ENCODE measurements at places on chromosomes 1 and 21.
A peak's percentile ranks its signal among the peaks of the same experiment; 100 is the strongest.

- H3K4me3 ChIP-seq: no peak overlapping the region
- H3K27ac ChIP-seq: no peak overlapping the region
- H3K27me3 ChIP-seq: peaks cover 27% of the 10 kb centered on the region
- H3K4me1 ChIP-seq: peaks cover 7% of the 10 kb centered on the region
Observed at GRCh38 chr1:221667504-221667903, 74.4 kb downstream of the DUSP10 start.

GRCh38 chr1:43691871-43692815 lies 15.2 kb upstream of the ST3GAL3 start:
- no peak overlapping the region for H3K4me3 ChIP-seq
- H3K4me1 ChIP-seq: no peaks in the 10 kb centered on the region
- no peak for DNase-seq
- peaks cover 18% of the 10 kb centered on the region for H3K36me3 ChIP-seq
- H3K27ac ChIP-seq: no peak overlapping the region
- no peaks in the 10 kb centered on the region for H3K27me3 ChIP-seq

- no peak for DNase-seq
- peaks cover 1% of the 10 kb centered on the region for H3K4me1 ChIP-seq
- H3K36me3 ChIP-seq: no peaks in the 10 kb centered on the region
- no peaks in the 10 kb centered on the region for H3K27me3 ChIP-seq
Observed at GRCh38 chr1:41975121-41975520, 56.4 kb upstream of the HIVEP3 start.

GRCh38 chr1:206469411-206469932 lies 804 bp upstream of the IKBKE start:
- peak overlapping the region; percentile 90 for H3K4me3 ChIP-seq
- peak overlapping the region; percentile 93 for H3K27ac ChIP-seq
- H3K27me3 ChIP-seq: no peaks in the 10 kb centered on the region

DNA sequence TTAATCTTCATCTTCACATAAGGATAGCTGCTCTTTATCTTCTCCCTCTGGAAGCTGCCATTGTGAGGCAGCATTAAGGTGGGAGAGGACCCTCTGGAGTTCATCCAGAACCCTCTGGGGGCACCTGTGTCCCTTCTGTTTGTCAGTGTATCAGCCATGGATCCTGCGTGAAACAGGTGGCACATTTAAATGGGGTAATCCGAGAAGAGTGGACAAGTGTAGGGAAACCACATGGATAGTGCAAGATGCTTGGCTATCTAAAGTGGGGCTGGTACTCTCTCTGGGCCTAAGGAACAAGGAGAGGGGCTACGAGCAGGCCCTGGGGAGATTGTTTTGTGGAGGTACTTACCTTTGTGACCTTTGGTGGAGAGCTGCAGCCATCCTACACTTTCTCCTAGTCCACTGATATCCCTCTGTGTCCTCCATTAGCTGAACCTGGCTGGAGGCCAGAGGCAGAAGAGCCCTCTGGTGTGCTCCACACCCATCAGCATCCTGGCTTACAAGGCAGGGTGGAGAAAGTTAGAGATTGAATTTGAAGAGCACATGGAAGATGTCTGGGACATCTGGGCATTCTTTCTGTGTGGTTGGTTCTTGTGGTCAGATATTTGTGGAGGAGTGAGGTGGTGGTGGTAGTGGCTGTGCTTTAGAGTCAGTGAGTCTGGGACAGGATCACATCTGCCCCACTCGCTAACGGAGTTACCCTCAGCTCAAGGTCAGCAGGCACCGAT lies 117.7 kb downstream of the FGGY start:
- no peak overlapping the region for H3K27ac ChIP-seq
- H3K4me3 ChIP-seq: no peak overlapping the region
- H3K27me3 ChIP-seq: no peaks in the 10 kb centered on the region
- H3K36me3 ChIP-seq: peaks cover 8% of the 10 kb centered on the region
- H3K4me1 ChIP-seq: peaks cover 9% of the 10 kb centered on the region
- no peak for DNase-seq

DNA sequence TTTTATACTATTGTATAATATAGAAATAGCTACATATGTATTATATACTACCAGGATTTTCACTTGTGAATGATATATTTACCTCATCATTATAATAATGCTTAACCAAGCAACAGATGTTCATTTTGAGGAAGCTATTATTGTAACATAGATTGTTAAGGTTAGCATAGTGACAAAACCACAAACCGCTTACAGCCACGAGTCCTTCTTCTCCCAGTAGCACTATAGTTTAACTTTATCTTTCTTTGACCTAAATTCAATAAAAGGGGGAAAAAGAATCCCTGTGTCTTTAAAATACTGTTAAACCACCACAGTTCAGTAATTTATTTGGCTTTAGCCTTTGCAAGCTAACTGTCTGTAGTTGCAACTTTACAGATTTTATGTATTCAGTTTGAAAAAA lies 1039.4 kb upstream of the B3GALT2 start:
- no peak for DNase-seq
- H3K36me3 ChIP-seq: no peaks in the 10 kb centered on the region
- H3K4me3 ChIP-seq: no peak overlapping the region
- H3K27ac ChIP-seq: no peak overlapping the region
- peaks cover 13% of the 10 kb centered on the region for H3K4me1 ChIP-seq

DNA sequence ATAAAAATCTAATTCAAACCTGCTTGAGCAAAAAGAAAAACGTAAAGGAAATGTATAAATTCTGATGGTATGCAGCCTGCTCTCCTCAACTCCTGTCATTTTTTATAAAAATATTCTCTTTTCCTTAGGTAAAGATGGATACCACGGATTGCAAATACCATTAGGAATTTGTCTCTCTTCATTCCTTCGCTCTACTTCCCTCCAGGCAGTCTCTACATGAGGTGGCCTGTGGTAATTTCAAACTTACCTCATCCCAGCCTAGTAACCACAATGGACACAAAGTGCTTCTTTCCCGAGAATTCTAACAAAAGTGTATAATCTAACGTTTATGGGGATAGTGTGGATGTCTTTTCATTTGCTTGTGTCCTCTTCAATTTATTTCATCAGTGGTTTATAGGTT lies 239.5 kb upstream of the LRRC7 start:
- DNase-seq: no peak
- H3K36me3 ChIP-seq: no peaks in the 10 kb centered on the region
- no peaks in the 10 kb centered on the region for H3K4me1 ChIP-seq
- H3K4me3 ChIP-seq: no peak overlapping the region
- no peaks in the 10 kb centered on the region for H3K27me3 ChIP-seq
